ENCODE measurements at places on chromosomes 16 and 17.

DNA sequence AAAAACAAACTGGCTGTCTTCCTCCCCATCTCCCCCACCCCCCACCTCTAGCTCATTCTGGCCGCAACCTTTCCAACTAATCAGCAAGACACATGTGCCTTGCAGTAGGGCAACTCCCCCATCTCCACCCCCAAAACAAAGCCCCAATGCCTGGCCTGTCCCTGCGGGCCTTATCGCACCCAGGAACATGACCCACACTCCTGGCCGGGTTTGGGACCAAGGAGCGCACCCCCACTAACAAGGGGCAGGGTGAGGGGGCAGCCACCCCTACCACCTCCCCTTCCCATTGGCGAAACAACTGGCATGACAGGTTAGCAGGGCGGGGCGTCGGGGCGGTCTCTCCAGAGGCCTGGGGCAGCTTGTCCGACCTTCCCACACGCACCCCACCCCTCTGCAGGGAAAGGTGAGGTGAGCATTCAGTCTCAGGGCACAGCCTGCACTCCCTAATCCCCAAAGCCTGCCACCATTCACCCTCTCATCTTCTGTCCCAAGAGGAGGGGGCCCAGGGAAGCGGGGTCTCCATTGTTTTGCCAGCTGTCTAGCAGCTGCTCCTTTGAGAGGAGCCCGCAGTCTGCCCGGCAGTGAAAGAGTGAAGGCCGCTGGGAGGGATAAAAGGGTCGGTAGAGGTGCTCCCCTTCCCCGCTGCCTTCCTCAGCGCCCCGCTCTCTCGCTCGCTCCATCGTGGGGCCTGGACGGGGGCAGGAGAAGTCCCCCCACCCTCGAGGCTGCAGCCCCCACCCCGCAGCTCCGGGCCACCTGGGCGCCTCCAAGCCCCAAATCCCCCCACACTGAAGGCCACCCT, 765 bp downstream of the MYO18A start:
- DNase-seq = no peak

- DNase-seq = peak; percentile 82
Measured at GRCh38 chr17:19762515-19762961, 14.4 kb upstream of the ALDH3A1 start.

DNA sequence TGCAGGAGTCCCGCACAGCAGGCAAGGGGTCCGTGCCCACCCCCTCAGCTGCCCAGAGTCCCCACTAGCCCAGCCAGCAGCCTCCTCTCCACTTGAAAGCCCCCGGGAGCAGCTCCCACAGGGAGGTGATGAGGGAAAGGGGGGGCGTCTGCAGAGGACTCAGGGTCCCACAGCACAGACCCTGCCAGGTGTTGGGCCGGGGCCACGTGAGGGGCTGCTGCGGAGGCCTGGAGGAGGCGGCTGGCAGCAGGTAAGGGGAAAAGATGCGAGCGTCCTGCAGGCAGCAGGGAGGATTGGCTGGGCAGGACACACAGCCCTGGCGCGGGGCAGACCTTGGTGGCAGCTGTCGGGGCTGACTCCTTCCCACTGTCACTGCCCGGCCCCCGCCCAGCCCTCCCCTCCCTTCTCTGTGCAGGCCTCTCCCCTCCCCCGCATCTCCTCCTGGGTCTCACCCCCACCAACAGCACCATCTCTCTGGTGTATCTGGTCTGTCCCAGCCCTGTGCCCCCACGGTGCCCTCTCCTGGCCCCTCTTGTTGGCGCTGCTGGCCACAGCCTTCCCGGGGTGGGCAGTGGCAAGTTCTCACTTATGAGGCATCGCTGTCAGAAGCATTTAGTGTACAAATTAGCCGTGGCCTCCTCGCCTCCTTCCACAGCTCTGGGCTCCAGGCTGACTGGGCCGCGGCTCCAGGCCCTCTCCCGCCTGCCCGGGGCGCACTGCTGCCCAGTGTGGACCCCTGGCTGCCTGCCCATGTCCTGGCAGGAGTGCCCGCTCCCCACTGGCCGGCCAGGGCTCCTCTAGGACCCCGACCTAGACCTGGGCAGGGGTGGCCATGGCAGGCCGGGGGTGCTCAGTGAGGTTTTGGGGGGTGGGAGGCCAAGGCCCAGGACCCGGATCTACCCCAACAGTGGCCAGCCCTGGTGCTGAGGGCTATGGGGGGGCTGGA, 4.4 kb upstream of the PRR35 start:
- no peak for DNase-seq

DNA sequence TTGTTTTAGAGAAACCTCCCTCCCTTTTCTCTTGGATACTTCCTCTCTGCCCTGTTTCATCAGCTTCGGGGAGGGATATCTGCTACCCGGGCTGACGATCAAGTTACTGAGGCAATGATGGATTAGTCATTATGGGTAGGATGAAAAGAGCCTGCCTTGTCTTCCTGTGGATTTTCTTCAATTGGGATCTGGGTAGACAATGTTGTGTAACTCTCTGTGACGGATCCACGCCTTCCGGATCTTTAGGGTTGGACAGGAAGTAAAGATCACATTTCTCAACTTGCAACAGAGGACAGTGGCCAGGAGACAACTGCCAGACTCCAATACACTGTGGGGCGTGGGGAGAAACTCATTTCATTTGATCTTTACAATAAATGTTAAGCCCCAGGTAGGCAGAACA, 11.3 kb upstream of the CHST6 start:
- DNase-seq = no peak

- DNase-seq = no peak
Measured at GRCh38 chr17:56640116-56640515, 46.6 kb downstream of the NOG start.

DNA sequence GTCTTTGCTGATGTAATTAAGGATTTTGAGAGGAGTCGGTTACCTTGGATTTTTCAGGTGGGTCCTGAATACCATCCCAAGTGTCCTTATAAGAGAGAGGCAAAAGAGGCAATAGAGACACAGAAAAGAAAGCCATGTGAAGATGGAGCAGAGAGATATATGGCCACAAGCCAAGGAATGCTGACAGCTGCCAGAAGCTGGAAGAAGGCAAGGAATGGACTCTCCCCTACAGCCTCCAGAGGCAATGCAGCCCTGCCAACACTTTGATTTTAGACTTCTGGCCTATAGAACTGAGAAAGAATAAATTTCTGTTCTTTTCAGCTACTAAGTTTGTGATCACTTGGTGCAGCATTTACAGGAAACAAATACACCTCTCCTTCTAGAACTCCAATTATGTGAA, 8.2 kb upstream of the RNFT1 start:
- no peak for DNase-seq

- DNase-seq = no peak
Measured at GRCh38 chr16:24999856-25000461, 15.2 kb downstream of the ARHGAP17 start.

DNA sequence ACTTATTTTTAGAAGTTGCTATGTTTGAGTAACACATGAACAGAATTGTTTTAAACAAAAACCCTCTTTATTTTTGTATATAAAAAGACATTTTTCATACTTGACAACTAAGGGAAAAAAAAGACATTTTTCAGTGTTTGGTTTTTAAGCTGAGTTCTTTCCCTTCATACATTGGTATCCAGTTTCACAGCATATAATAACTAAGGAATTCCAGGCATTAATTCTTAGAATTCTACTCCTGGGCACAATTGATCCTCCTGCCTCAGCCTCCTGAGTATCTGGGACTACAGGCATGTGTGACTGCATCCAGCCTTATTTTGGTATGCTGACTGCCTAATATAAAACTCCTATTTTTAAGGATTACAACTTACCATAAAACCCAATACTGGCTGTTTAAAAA, 8.4 kb downstream of the FBXO47 start:
- no peak for DNase-seq

DNA sequence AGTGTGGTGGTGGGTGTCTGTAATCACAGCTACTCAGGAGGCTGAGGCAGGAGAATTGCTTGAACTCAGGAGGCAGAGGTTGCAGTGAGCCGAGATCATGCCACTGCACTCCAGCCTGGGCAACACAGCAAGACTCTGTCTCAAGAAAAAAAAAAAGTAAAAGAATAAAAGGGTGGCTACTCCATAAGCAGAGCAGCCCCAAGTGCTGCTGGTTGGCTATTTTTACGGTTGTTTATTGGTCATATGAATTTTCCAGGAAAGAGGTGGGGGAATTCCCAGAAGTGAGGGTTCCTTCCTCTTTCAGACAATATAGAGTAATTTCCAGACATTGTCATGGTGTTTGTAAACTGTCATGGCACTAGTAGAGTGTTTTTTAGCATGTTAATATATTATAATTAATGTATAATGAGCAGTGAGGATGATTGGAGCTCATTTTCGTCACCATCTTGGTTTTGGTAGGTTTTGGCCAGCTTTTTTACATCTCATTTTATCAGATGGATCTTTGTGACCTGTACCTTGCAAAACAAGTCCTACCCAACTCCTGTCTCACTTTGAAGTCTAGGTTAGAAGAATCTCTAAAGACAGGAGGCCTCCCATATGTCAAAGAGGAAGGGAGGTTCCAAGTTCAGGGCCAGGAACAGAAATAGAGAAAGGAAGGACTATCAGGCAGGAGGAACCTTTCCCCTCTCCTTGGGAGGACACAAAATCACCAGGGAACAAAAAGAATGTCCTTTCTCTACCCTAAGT, 39.1 kb downstream of the HOXB1 start:
- no peak for DNase-seq

GRCh38 chr16:4631444-4631843, 6.8 kb downstream of the MGRN1 start:
- no peak for DNase-seq

DNA sequence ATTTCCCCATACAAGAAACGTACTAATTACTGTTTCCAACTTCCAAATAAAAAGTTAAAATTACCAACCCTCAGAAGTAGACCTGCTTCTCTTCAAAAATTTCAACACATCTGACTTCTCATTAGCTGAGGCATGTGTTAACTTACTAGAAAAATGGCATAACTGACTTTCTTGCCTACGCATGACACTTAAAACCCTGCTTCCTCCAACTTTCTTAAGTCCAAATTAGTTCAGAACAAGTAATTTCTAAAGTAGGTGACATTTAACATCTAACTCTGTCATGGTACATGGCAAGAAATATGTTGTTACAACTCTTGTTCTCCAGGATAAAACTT, 6.7 kb downstream of the USP7 start:
- DNase-seq = no peak

- peak; percentile 57 for DNase-seq
Measured at GRCh38 chr17:2222901-2223616, 80.5 kb downstream of the SMG6 start.

DNA sequence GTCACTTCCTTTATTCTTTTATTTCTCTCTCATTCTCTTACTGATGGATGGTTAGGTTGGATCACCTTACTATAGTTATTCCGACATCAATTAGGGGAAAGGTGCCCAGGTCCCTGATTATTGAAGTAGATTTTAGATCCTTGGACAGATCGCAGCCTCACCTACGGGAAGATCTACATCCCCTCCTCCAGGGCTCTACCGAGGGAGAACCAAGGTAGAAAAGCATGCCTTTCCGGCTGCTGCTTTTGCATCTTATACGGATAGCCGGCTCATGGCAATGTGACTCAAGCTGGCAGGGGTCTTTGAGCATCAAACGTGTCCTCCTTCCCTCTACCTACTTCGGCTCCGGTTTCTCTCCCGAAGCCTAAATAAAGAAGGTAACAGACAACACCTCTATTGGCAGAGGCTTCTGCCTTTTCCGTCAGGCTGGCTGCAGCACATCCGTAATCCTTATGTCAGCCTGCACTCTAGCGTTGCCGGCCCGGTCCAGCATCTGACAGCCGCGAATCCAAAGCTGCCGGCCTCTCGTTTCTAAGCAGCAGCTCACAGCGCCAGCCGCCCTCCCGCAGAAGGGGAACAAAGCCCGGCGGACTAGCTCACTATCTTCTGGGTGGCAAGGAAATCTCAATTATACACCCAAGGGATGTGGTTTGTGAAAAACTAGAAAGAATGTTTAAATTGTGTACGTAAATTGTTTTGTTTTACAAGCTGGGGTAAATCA, 46.9 kb downstream of the IRX6 start:
- DNase-seq = peak; percentile 81

DNA sequence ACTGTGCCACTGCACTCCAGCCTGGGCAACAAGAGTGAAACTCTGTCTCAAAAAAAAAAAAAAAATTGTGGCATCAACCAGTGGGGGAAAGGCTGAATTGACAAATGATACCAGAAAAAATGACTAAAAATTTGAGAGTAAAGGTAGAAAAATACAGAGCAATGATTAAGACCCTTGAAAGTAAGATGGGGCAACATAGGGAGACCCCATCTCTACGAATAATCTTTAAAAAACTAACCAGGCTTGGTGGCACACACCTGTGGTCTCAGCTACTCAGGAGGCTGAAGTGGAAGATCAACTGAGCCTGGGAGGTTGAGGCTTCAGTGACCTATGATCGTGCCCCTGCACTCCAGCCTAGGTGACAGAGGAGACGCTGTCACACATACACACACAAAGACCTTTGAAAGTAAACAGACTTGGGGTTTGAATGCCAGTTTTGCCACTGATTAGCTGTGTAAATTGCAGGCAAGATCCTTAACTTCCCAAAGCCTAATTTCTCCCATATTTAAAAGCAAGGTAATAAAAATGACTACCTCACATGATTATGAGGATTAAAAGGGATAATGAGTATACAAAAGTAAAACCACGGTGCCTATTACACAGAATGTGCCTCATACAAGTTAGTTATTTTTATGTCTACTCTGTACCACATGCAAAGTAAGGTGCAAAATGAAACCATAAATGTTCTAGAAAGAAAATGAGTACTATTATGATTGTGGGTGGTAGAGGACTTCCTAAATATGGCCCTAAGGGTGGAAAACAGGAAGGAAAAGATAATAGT, 21.7 kb upstream of the PAFAH1B1 start:
- no peak for DNase-seq

- no peak for DNase-seq
Measured at GRCh38 chr16:81397058-81397878, 47.3 kb upstream of the CMIP start.

DNA sequence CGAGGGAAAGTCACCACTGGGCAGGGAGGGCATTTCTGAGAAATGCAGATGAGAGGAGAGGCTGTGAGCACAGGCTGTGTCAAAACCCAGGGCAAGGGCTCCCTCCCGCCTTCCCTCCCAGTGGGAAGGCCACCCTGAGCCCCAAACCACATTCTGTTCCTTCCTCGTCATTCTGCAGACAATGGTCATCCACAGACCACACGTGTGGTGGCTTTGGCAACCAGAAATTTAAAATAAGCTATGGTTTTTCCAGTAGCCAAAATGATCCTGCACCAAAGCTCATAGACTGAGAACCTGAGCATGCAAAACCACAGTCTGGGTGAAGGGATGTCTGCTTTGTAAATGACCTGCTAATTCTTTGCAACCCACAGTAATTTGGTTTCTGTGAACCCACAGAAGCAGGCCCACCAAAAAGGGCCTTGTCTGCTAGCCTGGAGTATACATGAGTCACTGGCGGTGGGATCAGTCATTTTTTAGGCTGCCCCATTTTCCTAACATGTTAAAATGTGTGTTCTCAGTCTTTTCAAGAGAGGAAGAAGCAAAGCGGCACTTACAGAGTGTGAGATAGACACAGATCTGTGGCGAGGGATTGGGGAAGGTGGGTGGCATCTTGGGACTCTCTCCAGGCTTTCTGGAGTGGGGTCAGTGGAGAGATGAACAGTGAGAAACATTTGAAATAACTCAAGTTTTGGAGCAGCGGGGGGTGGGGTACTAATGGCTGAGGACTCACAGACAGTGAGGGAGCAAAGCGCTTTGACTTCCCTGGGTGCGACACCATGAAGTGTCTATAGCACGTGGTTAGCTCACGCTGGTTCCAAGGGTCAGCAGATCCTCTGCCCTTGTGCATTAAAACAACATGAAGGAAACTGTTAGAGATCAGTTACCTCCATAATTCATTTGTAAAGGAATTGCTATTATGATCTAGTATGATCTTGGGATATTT, 20.5 kb downstream of the GRB7 start:
- DNase-seq = peak; percentile 90
